ENCODE measurements at places on chromosomes 3 and 15.

- DNase-seq = no peak
Observed at GRCh38 chr3:186359078-186359477, 3.0 kb downstream of the DGKG start.

- DNase-seq = no peak
Observed at GRCh38 chr15:44286814-44287452, 1.6 kb upstream of the GOLM2 start.

- DNase-seq = no peak
Observed at GRCh38 chr15:69415381-69415780, 1.2 kb downstream of the KIF23 start.

DNA sequence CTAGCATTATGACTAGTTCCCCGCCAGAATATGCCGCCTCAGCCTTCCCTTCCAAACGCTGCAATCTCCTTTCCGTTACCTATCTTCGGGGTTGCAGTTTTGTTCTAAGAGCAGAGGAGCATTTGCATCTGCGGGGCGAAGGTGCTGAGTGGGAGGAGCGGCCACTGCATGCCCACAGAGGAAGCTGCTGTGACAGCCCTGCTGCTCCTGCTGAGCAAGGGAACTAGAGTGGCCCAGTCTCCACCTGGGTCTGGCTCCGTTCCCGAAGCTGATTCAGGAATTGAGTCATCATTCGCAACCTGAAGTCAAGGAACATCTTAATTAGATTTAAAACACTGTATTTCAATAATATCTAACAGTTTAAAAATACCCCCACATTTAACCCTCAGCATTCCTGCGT lies 98.2 kb upstream of the TJP1 start:
- DNase-seq = no peak

- no peak for DNase-seq
Observed at GRCh38 chr3:126391631-126392030, 3.1 kb upstream of the CFAP100 start.

All from NCI-H1417 (cell line).